Sigmoid colon (tissue), 7 donors: ENCODE measurements at places on chromosomes 12 and 14.
A peak's percentile ranks its signal among the peaks of the same experiment; 100 is the strongest.

GRCh38 chr14:105421723-105422615, 2.3 kb downstream of the MTA1 start:
- DNase-seq, result no peak

DNA sequence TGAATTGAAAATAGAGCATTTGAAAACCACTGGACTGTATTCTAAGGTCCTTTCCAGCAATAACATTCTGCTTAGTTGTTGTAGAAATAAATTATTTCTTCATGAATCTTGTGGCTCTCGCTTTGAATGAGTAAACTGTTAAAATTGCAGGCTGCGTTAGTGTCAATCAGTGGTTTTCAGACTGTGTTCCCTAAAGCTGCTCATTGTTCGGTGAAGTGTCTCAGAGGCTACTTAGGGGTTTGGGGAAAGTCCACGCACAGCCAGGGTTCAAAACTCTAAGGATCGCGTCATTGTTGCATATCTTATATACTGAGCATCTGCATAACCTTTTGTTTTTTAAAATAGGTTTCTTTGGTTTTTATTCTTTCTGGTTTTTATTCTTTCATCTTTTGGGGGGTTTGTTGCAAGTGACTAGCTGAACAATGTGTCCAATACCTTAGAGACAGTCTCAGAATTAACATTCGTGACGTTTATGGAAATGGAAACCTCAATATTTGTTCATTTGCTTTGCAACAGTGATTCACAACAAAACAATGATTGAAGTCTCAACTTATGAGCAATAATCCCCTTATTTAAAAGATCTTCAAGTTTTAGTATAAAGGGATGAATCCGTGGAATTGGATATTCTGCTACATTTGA, 108.1 kb downstream of the TTLL5 start:
- DNase-seq, result no peak

GRCh38 chr12:119180380-119181040, 1.8 kb downstream of the HSPB8 start:
- peak; percentile 90 for DNase-seq

DNA sequence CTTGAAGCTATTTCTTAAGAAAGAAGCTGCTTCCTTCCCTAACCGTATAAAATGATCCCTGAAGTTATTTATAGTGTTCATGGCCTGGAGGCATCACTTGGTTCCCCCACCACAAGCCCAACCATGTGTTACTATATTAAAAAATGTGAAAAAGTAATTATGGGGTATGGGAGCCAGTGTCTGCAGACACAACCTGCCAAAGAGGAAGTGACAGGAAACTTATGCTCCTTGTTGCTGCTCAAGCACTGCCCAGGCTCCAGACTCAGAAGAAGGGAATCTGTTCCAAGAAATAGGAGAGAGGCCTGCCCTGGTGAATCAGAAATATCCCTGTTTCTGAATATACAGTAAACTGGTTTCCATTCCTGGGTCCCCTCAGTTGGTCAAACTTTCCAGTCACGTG, 217.2 kb upstream of the BMP4 start:
- DNase-seq, result no peak

DNA sequence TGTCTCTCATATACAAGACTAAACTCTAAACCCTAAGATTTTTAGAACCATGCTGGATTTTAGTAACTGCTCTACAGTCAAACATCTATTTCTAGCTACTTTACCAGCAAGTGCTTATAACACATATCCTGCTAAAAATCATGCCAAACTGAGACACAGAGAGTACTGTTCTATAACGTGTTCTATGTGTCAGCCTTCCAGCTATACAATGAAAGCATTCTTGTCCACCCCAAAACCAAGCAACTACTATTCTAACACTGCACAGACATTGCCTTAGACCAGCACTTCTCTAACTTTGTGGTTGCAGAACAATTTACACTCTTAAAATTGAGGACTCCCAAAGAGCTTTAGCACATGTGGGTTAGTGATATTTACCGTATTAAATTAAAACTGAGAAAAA, 85.7 kb downstream of the SPPL3 start:
- no peak for DNase-seq

DNA sequence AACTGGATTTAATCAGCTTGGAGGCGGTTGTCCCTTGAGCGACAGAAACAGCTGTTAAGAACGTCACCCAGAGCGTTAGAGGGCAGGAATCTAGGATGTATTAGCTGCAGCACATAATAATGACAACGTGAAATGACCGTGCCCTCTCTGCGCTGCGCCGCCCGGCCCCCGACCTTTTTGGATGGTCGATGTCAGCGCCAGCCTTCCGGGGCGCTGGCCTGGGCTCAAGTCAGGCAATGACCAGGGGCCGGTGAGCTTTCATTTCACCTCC, 427 bp upstream of the TMEM120B start:
- peak; percentile 72 for DNase-seq

DNA sequence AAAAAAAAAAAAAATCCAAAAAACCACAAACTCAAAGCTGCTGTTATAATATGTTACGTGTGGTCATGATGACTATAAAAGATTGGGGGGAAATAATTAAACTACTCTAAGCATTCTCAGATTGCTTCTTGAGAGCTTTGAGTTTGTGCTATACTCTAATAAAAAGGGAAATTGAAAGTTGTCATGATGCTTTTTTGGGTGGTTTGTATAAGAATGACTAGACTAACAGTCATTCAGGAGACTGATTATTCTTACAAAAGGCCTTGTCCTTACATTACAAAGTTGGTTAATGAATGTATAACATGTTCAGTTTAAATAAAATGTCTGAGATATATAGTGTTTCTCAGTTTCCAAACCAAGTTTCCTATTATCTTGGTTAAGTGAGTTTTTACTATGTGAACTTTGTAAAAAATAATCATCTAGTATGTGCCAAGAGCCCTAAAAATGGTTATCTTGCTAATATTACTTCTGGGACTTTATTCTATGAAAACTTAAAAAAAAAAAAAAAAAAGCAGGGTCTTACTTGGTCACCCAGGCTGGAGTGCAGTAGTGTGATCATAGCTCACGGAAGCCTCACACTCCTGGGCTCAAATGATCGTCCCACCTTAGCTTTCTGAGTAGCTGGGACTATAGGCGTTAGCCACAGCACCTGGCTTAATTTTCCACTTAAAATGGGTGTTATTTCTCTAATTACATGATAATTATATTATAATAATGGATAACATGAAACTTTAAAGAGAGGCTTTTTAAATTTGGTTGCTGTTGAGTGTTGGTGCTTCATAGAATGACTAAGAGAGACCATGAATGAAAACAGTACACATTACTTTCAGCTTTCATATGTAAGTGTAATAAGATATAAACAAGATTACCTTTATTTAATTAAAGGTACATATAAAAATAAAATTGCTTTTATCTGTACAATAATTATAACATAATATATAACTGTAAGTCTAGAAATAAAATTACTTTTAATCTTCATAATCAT, 459.6 kb upstream of the RGS6 start:
- DNase-seq, result no peak

- no peak for DNase-seq
Measured at GRCh38 chr12:130917607-130918006, 36.1 kb upstream of the ADGRD1 start.

DNA sequence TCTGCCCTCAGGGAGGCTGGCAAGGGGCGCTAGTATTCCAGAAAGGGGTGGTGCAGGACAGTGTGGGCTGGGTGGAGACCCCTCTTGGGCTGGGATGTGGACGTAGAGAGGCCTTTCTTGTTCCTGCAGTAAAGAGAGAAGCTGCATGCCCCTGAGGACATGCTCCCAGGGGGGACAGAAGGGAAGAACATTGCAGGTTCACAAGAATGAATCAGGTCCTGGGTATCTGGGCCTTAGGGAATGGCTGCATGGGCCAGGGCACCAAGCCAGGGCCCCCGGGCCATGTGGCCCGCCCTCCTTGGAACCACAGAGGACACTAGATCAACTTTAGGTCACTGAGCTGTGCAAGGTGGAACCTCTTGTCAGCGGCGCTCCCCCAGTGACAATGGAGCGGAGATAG, 51.8 kb downstream of the ZNF664 start:
- no peak for DNase-seq

- no peak for DNase-seq
Measured at GRCh38 chr14:69291891-69292561, 32.1 kb downstream of the GALNT16 start.

- DNase-seq, result no peak
Measured at GRCh38 chr14:90969531-90970166, 90.8 kb downstream of the RPS6KA5 start.

GRCh38 chr14:64878837-64879634, 671 bp downstream of the SPTB start:
- DNase-seq, result no peak

DNA sequence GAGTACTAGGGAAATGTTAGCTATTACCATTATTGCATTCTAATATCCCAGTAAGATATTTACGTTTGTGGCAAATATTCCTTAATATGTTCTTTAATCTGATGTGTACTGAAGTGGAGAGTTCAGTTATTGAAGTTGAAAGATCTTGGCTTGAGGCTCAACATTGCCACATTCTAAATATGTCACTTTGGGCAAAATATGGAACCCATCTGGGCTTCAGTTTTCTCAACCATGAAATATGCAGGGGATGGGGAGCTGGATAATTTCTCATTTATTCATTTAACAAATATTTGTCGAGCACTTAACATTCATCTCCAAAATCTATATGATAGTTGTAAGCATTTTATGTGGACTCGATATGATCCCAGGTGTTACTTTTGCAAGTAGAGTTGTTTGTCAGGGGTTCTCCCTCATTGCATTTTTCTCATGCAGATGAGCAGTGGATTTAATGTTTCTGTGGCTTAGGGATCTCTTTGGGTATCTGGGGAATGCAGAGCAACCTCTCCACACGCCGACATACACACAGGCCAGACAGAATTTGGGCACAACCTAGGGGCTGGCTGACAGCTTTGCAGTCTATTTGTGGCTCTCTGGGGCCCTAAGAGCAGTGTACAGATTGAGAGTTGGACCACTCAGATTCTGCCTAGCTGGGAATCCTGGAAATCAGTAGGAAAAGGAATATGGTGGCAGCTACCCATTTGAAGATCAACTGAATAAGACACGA, 26.6 kb upstream of the APPL2 start:
- no peak for DNase-seq

DNA sequence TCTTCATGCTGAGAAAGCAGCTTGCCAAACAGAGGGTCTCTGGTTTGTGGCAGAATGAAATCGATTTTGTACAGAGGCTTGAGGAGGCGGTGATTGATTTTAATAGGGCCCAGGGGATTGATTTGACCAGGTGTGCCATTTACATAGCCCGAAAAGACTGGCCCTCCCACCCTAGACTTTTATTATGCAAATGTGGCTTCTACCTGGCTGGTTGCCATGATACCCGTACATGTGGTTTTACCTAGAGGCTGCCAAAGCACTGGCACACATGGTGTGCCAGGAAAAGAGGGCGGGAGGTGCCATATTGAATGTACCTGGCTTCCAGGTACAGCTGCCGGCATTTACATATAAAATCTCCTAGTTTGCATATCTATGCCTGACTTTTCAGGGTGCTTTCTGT, 18.0 kb upstream of the GUCY2C start:
- DNase-seq, result no peak

DNA sequence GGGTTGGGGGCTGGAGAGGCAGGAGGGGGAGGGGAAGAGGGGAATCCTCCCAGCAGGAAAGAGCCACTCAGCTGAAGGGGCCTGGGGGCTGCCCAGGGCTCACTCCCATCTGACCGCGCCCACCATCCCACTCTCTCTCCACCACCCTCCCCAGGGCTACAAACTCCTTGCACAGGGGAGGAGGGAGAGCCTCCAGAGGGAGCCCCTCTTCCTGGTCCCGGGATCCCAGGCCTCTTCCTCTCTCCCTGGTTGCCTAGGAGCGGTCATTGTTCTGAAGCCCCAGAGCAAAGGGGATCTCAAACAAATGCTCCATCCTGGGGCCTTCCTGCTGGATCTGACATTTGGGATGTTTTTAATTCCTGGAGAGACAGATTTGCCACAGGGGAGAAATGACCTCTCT, 39.8 kb upstream of the DLK1 start:
- no peak for DNase-seq

DNA sequence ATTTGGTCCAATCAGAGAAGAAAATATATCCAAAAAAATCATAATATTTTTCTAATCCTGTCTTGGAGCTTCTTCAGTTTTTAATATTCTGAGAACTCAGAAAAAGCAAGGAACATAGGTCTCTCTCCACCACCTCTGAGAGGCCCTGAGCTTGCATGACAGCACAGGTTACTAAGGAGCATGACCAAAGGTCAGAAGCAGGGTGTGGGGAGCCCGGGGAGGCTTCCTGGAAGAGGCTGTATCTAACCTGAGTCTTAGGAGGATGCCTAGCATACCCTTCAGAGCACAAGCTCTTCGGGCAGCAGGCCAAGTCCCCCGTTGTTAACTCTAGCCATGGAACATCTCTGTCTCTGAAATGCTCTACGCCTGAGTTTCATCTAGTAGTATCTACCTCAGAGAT, 15.7 kb upstream of the STON2 start:
- DNase-seq, result no peak

DNA sequence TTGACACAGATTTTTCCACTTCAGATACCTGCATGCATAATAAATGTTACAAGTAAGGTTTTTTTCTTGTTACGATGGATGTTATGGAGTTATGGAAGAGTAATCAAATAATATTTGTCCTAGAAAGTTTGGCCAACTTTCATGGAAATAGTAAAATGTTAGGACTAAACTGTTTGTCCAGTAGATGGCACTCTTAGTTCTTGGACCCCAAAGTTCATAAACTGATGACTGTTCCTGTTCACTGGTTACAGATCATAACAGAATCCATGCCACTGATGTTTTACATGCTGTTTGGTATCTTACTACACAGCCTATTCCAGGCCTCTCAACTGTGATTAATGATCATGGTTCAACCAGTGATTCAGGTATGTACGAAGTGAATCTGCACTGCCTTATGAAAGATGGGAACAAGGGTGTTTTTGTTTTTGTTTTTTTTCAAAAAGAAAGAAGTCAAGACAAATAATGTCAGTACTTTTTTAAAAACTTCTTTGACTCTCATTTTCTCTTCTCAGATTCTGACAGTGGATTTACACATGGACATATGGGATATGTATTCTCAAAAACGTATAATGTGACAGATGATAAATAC, 48.8 kb upstream of the SLCO1C1 start:
- no peak for DNase-seq

GRCh38 chr12:57149245-57149900, 2.0 kb upstream of the LRP1-AS start:
- peak; percentile 95 for DNase-seq

- no peak for DNase-seq
Measured at GRCh38 chr14:105426416-105427130, 6.9 kb downstream of the MTA1 start.
